ENCODE measurements at places on chromosomes 11 and 22. TPM values are rescaled to one million over a fixed set of nuclear protein-coding genes. Genes with fewer than 3 reads are reported as not detected.

Gene PYGM
- 3.1 TPM for total RNA-seq

Gene KCNK4
- not detected for total RNA-seq

Gene YPEL4
- total RNA-seq = 1.4 TPM

Gene HTATIP2
- 67.2 TPM for total RNA-seq

Measured in smooth muscle cell of bladder (primary cell).